ENCODE measurements at places on chromosomes 4 and X.

DNA sequence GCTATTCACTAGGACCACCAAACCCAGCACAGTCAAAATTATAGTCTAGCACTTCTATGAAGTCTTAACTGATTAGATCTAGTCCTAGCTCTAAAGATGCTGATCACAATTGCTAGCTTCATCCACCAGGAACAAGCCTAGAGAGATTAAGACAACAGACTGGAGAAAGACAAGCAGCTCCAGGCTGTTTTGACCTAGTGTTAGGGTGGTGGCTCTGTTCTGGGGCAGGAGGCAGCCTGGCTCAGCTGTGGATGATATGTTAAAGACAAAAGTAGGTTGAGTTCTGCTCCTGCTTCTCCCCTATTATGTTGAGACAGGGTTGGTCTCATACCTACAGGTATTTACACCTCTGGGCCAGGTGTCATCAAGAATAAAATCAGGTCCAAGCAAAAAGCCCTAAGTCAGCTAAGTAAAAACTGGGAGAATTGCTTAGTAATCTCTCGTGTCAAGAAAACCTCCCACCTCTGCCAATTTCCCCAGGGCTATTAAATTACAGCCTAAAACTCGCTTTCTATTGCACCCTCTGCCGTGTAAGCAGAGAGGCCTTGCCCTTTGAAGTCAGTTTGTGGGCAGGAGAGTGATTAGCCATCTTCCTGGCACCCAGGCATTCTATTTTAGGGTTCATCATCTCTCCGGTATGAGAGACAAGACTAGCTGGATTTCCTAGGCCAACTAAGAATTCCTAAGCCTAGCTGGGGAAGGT lies 39.9 kb downstream of the RAB40AL start:
- no peak for DNase-seq

DNA sequence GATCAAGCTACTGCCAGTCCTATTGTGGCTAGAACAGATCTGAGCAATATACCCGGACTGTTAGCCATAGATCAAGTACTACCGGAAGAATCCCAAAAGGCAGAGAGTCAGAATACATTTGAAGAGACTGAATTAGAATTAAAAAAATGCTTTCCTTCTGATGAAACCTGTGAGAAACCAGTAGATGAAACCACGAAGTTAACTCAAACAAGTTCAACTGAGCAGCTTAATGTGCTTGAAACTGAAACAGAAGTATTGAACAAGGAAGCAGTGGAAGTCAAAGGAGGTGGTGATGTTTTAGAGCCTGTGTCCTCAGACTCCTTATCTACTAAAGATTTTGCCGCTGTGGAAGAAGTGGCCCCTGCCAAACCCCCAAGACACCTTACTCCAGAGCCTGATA lies 46.8 kb downstream of the WDR44 start:
- no peak for DNase-seq

DNA sequence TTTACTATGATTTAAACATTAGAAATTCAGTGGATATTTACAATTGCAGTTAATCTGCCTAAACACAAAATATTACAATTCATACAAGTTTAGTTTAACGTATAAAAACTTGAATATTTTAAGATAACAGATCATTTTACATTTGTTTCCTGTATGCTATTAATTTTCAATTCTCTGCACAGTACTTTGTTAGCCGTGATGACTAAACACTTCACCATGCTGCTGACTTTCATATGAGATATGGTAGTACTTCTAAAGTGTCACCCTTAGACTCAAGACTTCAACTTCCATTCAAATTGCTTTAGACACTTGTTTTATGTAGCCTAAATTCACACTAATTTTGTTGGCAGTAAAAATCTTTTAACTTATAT lies 1646.4 kb upstream of the ADGRL3 start:
- DNase-seq, result no peak

- no peak for DNase-seq
These were observed 13.9 kb upstream of the DCK start for GRCh38 chr4:70979445-70980008.

- DNase-seq, result peak; percentile 17
These were observed 36.3 kb downstream of the IL21 start for GRCh38 chr4:122584519-122584918.

- no peak for DNase-seq
These were observed 33.0 kb downstream of the PLAC1 start for GRCh38 chrX:134625315-134625718.

GRCh38 chr4:139540632-139541031 lies 15.4 kb downstream of the SETD7 start:
- no peak for DNase-seq

DNA sequence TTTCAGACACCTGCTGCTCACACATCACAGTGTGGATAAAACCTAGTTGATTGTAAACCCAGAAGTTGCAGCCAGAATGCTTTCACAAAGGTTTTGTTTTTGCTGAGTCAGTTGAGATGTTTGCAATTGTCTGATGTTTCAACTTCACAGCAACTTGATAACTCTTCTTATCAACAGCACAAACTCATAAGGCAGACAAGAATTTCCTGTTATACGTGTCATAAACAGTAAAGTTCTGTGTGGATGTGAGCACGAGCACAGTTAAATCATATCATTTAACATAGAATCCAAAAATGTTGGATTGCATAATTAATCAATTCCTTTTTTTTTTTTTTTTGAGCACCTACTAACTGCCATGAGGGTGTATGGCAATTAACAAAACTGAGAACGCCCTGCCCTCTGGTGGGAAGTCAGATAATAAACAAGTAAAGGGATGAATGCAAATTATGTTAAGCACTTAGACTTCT lies 512.2 kb downstream of the PDHA2 start:
- DNase-seq, result no peak

DNA sequence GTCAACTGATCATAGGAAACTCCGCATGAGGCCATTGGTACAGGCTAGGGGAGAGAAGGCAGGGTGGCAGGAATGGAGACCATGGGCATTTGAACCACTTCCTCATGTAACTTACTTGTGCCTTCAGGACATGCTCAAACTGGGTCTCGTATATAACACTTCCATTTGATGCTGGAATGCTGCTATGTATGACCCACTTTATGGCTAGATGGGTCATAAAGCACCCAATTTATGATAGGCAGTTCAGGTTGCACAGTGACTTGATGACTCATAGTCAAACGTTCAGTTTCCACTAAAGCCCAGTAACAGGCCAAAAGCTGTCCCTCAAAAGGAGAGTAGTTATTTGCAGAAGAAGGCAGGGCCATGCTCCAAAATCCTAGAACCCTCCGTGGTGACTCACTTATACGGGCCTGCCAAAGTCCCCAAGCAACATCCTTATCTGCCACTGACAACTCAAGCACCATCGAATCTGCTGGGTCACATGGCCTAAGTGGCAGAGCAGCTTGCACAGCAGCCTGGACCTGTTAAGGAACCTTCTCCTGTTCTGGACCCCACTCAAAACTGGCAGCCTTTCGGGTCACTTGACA lies 236.4 kb downstream of the ZC4H2 start:
- DNase-seq, result no peak

DNA sequence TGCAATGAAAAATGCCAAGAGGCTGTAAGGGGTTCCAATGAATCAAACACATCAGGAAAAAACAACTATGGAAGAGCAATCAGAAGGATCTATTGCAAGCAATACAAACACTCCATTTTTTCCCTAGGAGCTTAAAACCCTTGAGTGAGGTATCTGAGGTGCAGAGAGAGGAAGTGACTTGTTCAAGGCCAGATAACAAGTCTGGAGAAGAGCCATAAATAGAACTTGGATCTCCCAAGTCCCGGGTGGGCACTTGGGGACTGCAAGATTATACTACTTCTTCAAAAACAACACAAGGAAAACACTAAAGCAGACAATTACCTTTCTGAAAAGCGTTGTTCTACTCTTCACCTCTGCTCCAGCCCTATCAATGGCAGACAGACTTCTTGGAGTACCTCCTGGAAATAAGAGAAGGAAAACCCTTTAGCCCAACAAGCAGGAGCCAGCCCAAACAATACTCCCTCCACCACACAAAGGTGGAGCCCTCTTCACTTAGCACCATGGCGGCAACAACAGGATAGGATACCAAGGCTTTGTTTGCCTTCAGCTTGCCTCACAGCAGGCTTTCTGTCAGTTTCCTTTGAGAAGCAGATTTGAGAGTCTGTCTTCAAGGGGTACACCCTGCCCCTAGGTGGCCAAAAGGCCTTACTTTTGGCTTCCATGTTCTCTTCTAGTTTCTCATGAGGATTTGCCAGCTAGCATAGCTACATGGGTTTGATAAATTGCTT lies 26.0 kb downstream of the AIFM1 start:
- DNase-seq, result no peak

DNA sequence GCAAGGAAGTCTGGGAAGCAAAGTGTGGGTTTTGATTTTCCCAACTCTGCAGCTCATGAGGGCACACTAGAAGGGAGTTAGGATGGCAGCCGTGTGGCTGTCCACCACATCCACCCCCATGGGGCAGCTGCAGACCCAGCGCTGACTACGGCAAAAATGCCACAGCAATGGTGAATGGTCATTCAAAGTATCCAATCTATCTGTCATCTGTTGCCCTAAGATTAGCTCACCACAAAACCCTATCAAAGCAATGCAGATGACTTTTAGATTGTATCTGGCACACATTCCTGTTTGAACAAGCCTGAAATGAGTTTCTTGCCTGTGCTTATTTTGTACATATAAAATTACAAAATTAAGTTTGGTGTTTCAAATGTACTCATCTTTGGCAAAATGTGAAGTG lies 29.7 kb upstream of the HPSE start:
- no peak for DNase-seq

- DNase-seq, result no peak
These were observed 1.1 kb downstream of the SLC25A6 start for GRCh38 chrX:1390621-1391369.

- DNase-seq, result no peak
These were observed 263.8 kb upstream of the RPS6KA3 start for GRCh38 chrX:20530406-20530921.

GRCh38 chrX:55710701-55711100 lies 6.8 kb upstream of the RRAGB start:
- no peak for DNase-seq

Measured in SIG-M5 (cell line).